Muscle of back (tissue), 13 donors: ENCODE measurements at places on chromosomes 11 and 22.
A peak's percentile ranks its signal among the peaks of the same experiment; 100 is the strongest.

DNA sequence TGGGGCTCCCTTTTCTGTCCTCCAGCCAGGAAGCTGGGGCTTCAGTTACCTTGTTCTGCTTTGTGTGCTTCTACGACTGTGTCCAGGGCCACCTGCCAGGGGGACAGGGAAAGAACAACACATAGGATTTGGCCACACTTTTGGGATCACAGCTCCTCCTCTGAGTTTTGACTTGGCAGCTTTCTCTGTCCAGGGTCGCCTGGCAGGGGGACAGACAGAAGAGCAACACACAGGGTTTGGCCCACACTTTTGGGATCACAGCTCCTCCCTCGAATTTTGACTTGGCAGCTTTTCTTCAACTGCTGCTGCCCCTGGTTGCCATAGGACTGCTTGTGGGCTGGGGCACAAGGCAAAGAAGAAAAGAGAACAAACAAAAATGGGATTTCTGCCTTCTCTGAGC is 19.1 kb downstream of the INCENP start:
- no peak for DNase-seq

DNA sequence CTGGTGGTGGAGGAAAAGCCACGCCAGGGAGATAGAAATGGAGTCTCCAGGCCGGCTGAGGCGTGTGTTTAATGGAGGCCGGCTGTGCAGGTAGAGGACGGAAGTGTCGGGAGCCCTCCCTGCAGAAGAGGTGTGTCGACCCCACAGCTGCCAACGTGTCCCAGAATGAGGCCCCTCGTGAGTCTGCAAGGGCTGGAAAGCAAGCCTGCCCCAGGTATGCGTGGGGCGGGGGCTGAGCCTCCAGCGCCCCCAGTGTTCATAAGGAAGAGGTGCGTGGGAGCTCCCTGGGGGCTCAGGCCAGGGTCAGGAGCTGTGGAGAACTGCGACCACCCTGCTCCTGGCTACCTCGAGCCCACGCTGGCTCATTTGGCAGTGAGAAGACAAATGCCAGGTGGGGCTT is 38.0 kb upstream of the JAM3 start:
- no peak for DNase-seq

GRCh38 chr22:24325105-24325757 is 54.6 kb downstream of the SPECC1L start:
- peak; percentile 83 for DNase-seq

GRCh38 chr11:72343006-72343756 is 91.2 kb downstream of the CLPB start:
- DNase-seq: no peak

DNA sequence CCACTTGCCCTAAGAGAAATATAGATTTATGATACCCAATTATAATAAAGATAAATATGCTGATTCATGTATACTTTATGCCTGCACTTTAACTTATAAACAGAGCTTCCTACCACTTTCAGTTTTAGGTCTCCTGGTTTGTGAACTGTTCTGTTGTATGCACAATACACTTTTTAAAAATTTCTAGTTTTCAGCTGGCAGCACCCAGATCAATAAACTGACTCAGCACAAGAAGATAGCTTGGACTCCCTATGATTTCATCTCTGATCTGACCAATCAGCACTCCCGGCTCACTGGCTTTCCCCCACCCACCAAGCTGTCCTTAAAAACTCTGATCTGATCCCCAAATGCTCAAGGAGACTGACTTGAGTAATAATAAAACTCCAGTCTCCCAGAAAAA is 33.5 kb upstream of the FAM181B start:
- DNase-seq: no peak
